H54 (cell line): ENCODE measurements at places on chromosomes 5 and 9.

DNA sequence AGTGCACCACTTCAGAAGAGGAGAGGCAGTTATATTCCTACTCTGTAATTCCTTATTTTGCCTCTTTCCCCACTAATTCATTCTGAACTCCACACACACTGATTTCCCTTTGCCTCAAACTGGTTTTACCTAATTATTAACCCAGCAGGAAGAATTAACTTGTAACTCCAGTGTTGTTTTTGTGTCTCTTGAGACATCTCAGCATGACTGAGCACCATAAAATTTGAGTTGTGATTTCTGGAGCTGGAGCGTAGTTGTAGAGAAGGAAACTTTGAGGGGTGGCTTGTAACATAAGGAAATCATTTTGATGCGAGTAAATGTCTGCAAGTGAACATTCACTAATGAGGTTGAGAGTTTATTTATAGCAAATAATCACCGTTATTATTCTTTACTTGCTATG is 265.2 kb downstream of the TMEM38B start:
- DNase-seq = no peak

GRCh38 chr9:96874947-96875460 is 20.7 kb upstream of the ZNF782 start:
- peak; percentile 90 for DNase-seq

DNA sequence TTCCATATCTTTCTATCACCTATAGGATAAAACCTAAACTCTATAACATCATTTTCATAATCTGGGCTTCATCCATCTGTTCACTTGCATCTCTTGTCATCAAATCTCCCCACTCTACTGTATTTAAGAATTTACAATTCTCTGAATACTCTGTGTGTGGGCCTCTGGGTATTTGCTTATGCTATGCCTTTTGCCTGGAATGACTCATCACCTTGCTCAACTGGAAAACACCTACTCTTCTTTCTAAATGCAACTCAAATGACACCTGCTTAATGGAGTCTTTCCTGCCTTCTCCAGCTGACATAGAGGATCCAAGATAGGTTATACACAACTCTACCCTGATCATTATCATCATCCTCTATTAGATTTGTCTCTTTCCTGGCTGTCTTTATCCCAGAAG is 421.7 kb downstream of the SPATA31D1 start:
- DNase-seq = no peak

DNA sequence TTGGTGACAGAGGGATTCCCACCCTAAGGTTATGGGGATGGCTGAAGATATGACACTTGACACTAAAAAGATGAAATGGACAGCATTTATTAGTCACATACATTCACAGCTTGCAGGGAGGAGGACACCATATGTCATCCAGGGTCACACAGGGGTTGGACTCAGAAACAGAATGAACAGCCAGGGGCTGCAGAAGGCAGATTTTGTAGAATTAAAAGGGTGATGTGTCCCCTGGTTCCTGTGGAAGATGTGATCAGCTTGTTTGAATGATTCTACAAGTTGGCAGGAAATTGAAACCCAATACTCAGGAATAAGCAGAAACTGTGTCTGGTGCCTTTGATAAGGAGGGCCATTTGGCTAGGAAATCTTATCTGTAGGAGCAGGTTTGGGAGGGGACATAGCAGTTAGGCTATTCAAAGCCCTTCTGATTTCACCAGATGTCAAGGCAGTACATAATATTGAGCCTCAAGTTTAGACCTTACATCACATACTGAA is 102.3 kb upstream of the GRIN3A start:
- no peak for DNase-seq
